Stimulated activated CD4-positive, alpha-beta T cell treated with anti-CD3 and anti-CD28 coated beads, TNF-alpha, amount 100 ng/mL, for 24 hours (primary cell): ENCODE measurements at places on chromosomes 16 and 17.

- no peak for DNase-seq
Observed at GRCh38 chr16:19774024-19774423, 56.0 kb downstream of the IQCK start.

DNA sequence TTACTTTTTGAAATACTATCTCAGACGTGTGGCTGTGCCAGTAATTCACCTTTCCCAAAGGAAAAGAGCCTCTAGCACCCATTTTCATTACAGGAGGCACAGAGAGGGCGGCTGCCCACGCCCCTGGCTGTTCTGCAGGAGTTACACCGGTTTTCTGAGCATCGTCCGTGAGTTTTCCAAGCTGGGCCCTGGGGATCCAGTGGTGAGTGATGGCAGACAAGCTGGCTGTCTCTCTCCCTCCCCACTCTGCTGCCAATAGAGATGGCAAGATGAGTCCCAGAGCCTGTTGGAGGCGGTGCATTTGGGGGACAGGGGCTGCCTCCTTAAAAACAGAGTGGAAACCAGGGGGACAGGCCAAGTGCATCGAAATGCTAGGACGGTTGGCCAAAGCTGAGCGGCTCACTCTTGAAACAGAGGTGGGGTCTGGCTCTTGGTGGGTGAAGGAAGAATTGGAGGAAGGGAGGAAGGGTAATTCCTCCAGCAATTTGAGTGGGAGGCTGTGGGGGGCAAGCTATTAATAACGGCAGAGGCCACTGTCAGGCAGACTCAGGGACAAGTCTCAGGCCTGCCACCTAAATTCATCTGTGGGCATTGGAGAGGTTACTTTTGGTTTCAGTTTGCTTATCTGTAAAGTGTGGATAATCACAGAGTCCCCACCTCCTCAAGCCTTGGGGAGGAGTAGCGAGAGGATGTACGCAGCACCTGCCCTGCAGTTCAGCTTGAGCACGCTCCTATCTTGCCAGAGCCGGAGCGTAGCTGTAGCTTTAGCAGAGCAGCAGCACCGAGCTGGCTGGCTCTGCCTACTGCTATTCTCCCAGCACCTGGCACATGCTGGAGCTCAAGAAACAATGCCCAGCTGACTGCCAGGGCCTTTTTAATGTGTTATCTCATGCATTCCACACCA is 7.5 kb upstream of the NOS2 start:
- peak; percentile 20 for DNase-seq

GRCh38 chr16:1362807-1363206 is 11.1 kb downstream of the GNPTG start:
- DNase-seq = no peak

DNA sequence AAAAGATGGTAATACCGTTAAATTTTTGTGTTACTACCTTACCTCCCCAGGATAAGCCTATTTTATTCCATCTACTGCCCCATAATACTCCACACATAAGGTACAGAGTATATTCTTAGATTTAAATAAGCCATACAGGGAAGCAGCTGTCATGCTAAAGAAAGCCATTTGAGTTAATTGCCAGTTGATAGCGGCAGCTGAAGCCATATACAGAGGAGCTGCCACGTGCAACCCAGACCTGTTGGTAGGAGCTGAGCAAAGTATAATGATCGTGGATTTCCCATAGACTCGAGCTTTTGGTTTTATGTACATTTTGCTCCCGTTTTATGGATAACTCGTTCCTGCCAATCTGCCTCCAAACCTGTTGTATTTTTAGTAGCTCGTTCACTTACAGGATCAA is 12.0 kb downstream of the CPSF4L start:
- DNase-seq = no peak

DNA sequence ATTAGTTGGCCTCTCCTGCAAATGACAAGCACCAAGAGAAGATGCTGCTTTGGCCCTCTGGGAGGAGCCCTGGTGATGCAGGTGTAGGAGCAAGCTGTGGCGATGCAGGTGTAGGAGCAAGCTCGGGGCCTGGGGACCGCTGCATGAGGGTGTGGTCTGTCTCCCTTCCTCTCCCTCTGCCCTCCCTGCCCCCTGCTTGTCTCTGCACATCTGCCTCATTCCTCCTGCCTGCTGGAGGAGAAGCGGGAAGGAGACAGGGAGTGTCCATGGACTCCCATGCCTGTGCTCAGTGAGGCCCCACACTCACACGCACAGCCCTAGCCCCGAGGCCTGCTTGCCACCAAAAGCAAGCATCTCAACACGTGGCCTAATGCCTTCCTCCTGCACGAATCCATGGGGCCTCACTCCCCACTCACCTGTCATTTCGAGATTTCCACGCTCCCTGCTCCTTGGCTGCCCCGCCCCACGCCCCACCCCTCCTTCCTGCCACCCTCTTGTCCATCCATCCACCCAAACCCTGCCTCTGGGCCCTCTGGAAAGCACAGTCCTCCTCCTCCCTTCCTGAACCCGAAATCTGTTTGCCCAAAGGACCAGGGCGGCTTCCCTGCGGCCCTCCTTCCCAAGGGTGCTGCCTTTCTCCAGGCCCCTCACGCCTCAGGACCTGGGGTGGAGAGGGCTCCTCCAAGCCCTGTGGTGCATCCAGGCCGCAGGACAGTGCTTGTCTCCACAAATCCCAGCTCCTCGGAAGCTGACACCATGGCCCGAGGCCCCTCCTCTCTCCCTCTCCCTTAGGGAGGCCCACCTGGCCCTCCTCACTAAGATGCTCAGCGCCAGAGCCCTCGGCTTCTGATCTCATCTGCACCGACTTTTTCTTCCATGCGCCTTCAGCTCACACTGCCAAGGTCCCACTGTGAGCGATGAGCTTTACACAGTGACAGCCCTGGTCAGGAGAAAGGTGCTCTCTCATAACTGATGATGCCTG is 11.8 kb upstream of the ALDH3A1 start:
- no peak for DNase-seq

- peak; percentile 75 for DNase-seq
Observed at GRCh38 chr16:85086347-85087291, 25.7 kb downstream of the CIBAR2 start.

GRCh38 chr17:72898725-72899124 is 193.8 kb downstream of the SLC39A11 start:
- DNase-seq = no peak

- DNase-seq = no peak
Observed at GRCh38 chr17:51850201-51850600, 308.3 kb downstream of the CA10 start.

GRCh38 chr17:81712468-81713003 is 452 bp downstream of the SLC25A10 start:
- DNase-seq = no peak

- no peak for DNase-seq
Observed at GRCh38 chr17:12821376-12821940, 32.2 kb downstream of the ARHGAP44 start.

DNA sequence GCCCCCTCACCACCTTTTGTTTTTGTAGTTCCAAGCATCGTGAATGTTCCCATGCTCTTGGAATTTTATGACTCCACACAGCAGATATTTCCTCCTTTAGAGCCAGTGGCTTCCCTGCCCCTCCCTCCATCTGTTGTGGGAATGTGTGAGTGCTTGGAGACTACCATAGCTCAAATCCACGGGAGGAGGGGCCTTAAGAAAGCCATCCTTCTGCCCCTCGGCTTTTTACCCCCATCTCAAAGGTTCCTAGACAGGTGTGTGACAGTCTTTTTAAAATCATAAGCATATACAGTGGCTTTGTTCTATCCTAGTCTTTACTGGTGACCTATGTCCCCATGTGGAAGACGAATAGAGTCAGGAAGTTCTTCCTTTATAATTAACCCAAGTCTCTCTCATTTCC is 47.2 kb downstream of the YPEL2 start:
- no peak for DNase-seq

DNA sequence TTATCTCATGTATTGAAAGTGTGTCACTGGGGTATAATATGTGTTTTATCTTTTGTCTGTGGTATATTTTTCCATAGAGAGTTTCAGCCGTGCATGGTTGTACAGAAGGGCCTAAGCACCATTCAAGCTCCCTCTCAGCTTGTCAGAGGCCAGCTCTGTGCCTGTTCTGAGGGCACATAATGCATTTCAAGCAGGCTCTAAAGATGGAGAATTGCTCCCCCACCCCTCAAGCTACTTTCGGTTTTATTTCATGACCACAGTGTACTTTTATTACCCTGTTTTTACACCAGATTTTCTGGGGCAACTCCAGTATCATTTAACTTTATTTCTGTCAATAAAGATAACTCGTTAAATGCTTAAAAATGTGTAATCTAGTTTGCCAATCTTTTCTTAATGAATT is 131.7 kb downstream of the SHISA6 start:
- DNase-seq = no peak

GRCh38 chr17:45376171-45377005 is 56.3 kb downstream of the ARHGAP27 start:
- DNase-seq = no peak

DNA sequence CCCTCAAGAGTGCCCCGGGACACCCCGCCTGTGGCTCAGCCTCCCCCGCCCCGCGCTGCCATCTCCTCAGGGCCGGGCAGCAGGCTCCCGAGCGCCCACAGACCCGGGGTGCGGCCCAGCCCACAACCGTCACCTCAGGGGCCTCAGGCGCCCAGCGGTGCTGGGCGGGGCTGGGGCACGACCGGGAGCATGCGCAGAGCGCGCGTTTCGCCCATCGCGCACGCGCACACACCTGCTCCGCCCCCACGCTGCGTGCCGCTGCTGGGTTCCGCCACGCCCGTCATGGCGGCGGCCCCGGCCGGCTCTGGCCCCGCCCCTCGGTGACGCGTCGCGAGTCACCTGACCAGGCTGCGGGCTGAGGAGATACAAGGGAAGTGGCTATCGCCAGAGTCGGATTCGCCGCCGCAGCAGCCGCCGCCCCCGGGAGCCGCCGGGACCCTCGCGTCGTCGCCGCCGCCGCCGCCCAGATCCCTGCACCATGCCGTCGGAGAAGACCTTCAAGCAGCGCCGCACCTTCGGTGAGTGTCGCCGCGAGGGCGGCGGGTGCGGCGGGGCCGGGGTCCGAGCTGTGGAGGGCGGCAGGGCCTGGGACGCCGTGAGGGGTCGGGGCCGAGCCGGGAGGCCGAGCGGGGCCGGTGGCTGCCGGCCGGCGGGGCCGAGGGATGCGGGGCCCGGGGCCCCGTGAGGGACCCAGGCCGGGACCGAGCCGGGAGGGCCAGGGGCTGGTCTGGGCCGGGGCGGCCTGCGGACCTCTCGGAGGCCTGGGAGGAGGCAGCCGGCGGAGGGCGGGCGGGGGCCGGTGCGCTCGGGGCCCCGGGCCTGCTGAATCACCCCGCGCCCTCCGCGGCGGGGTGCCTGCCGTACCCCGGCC is at the start of gene MAP1LC3B:
Gene MAP1LC3B (plus strand): TSS at position 387 of the 871 bp plus-strand sequence. CDS start 92 bp downstream, at position 479.
- DNase-seq = peak; percentile 90

DNA sequence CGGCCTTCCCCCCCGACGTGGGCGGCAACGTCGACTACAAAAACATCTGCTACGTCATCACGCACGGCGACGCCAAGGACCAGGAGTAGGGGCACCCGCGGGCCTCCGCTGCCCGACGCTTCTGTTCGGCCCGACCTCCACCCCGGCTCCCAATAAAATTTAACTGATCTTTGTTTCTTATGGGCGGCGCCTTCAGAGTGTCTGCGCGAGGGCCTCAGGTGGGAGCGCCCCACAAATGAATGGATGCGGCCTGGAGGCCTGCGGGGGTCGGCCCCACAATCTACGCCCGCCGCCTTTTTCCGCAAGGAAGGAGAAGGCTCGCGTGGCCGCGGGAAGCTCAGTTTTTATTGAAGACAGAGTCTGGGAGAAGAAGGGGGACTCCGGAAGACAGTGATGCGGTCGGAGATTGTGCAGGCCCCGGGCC is 3.2 kb downstream of the MYL11 start:
- peak; percentile 85 for DNase-seq

GRCh38 chr17:50687200-50688066 is 20.3 kb downstream of the ANKRD40 start:
- no peak for DNase-seq

GRCh38 chr17:29292992-29293889 is 707 bp downstream of the NUFIP2 start:
- DNase-seq = peak; percentile 35

- no peak for DNase-seq
Observed at GRCh38 chr16:77385481-77385880, 49.4 kb downstream of the ADAMTS18 start.

DNA sequence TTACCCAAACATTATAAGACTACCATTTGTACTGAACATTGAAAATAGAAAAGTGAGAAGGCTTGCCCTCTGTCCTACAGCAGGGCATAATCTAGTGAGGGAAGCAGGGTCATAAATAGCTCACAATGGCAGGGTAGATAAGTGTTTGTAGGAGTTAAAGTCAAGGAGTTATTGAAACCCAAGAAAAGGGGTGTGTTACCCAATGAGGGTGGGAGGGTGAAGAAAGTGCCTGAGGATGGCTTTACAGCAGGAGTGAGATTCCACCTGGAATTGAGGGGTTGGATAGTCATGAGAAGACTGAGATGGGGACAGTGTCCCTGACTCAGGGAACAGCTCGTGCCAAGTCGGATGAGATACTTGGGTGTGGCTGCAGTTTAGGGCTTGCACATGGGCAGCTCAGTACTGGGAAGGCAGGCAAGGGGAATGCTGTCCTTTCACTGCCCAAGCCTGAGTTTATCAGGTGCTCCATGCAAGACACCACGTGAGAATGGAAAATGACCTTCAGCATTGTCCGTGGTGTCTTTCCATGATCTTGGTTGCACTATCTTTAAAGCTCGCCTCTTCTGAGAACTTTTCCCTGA is 393.2 kb upstream of the MAF start:
- DNase-seq = no peak

DNA sequence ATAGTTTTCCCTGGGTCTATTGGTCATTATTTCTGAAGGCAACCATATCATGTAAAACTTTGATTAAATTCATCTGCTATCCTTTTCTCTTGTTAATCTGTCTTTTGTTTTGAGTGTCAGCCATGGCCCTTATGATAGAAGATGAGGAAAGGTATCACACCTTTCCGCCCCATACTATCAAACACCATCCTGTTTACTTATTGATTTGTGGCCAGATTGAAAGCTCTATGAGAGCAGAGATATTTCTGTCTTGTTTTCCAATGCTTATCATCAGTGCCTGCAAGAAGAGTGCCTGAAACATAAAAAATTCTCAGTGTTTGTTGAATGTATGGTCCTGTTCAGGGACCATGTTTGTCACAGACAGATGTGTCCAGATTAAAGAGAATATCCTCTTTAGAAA is 22.6 kb upstream of the DHX8 start:
- no peak for DNase-seq

DNA sequence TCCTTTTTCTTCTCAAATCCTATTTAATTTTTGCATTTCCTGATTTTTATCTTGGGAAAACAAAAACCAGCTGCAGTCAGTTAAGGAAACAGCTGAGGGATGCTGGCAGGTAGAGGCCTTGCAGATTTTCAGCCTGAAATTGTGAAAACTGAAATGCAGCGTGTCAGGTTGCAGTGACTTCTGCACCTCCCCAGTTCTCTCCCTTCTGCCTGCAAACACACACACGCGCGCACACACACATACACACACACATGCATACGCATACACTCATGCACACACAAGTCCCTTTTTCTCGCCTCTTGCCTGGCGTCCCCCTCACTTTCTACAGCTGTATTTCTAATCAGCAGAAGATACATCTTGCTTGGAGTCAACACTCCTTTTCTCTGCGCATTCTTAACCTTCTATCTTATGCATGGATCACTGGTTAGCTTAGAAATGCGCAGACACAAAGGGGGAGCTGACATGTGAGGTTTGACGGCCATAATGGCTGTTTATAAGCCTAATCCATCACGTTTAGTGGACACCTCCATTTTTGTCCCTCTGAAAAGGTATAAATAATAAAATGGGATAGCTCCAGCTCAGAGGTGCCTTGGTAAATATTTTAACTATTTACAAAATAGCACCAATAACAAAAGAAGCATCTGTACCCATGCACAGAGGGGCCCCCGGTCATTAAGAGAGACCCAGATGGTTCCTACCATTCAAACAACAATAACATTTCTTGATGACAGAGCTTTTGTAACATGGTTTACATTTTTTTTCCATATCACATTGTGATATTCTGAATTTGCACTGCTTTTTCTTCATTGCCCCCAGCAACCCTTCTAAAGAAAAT is 392.1 kb upstream of the SALL1 start:
- DNase-seq = no peak
